Cortex of kidney (tissue), 1 donor: ENCODE measurements at places on chromosomes 7 and 10.

DNA sequence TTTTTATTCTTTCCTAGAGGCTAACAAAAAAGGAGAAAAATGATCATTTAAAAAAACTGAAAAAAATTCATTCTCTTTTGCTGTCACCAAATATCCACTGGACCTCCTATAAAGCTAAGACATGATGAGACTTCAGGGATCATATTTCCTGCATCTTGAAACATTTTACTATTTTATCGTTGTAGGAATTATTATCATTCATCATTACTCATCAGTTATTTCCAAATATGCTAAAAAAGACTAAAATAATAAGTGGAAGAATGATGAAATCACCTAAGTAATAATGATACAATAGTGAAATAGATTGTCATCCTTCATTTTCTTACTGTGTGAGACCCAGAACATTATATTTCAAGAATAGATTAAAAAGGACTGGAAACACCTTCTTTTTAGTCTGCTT lies 28.3 kb downstream of the TAF3 start:
- no peak for DNase-seq

DNA sequence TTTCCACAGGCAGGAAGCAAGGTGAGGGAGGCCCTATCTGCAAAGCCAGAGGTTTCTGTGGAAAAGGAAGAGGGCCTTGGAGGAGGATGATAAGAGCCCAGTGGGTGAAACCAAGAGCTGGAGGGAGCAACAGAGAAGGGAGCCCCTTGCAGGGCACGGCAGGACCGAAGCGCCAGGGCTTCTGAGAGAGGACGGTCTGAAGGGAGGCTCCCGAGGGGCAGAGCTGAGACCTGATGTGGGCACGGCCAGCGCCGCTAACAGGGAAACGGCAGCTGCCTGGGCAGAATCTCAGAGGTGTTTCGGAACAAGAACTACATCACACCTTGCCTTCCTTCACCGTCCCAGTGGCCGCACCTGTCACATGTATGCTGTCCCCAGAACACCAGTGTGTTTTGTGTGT lies 144.3 kb upstream of the ADARB2 start:
- no peak for DNase-seq

- no peak for DNase-seq
Observed at GRCh38 chr7:73920406-73921134, 59.6 kb downstream of the TMEM270 start.

GRCh38 chr10:44161184-44161583 lies 223.7 kb downstream of the CXCL12 start:
- no peak for DNase-seq

GRCh38 chr7:74526780-74527179 lies 73.1 kb downstream of the GTF2IRD1 start:
- DNase-seq: no peak

DNA sequence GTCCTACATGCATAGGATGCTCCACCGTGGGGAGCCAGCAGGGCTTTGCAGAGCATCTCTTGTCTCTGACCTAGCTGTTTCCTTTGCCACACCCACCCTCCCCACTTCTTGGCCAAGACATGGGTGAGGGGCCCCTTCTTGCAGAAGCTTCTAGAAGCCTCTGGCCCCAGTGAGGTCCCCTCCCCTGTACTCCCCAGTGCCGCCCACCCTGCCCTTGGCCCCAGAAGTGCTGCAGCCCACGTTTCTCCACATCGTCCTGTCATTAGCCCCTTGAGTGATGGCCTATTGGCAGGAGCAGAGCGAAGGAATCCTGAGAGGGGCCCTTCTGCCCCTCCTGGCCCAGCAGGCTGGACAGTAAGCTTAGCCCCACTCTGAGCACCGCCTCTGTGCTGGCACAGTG lies 43.7 kb downstream of the ALOX5 start:
- no peak for DNase-seq

- DNase-seq: no peak
Observed at GRCh38 chr10:84012831-84013458, 126.4 kb upstream of the GHITM start.

GRCh38 chr10:112497347-112497950 lies 50.4 kb downstream of the VTI1A start:
- DNase-seq: no peak

GRCh38 chr10:26085549-26085948 lies 131.0 kb upstream of the GAD2 start:
- DNase-seq: no peak

- no peak for DNase-seq
Observed at GRCh38 chr10:100661520-100661919, 83.9 kb upstream of the PAX2 start.

- no peak for DNase-seq
Observed at GRCh38 chr10:121572859-121573537, 25.2 kb downstream of the FGFR2 start.

DNA sequence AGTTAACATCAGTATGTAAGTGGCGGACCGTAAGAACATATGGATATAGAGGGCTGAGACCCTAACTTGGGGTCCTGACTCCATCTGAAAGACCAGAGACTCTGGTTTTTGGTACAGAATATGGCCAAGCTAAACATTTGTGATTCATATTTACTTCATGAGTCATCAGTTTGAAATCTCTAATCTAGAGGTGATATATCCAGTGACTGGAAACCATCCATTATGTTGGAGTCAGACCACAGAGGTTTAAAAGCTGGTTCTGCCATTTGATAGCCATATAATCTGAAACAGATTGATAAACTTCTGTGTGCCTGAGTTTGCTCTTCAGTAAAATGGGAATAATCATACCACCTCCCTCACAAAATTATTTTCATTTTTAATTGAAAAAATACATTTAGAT lies 505.3 kb downstream of the SORCS3 start:
- no peak for DNase-seq

- DNase-seq: no peak
Observed at GRCh38 chr10:4109469-4109868, 324.5 kb upstream of the KLF6 start.

DNA sequence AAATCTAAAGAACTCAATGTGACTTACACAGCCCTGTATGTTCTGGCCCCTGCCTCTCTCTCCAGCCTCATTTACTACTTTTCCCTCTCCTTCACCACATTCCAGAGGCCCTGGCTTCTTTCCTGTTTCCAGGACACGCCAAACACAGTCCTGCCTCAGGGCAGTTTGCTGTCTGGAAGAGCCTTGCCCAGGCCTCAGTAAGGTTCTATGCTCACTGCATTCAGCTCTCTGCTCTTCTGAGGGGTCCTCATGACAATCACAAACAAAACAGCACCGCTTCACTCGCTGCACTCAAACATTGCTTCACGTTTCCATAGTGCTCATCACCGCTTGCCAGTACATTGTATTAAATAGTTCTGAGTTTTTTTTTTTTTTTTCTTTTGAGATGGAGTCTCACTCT lies 35.1 kb upstream of the GARS1 start:
- no peak for DNase-seq
